ENCODE measurements at places on chromosomes 12 and 14.

GRCh38 chr12:107254258-107254856 is 161.0 kb upstream of the CRY1 start:
- DNase-seq = no peak

DNA sequence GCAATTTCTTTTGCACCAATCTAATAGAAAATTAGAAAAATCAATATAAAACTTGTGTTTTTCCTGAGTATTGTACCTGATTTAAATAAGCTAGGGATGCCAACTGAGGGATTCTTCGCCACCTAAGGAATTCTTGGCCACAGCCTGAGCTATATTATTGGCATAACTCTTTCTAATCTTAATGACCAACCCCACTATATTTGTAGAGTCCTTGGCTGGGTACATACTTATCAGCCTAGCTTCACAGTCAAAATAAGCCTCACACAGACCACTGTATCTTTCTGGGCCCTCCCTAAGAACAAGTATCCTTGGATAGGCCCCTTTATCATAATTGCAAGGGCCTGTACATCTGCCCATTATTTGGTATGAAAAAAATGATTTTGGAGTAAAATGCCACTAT is 247.1 kb downstream of the DUSP6 start:
- DNase-seq = no peak

DNA sequence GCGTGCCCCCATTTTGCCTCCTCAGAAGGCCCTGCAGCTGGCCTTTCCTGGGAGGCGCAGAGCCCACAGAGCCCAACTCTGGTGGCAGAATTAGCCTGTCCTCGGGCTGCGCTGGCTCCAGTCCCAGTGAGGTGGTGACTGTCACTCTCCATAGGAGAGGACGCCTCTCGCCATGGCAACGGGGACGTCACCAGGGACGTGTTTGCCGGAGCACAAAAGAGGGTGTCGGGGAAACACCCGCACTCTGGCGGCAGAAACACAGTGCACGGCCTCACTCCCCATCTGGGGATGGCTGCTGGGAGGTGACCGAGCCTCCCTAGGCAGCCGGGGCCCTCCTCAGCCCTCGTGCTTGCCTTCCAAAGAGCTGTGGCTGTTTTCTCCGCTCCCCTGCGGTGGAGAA is 50.2 kb upstream of the NCOR2 start:
- DNase-seq = no peak

GRCh38 chr14:92464716-92465115 is 48.9 kb upstream of the RIN3 start:
- no peak for DNase-seq

GRCh38 chr14:71891970-71892369 is 40.3 kb upstream of the RGS6 start:
- DNase-seq = no peak

DNA sequence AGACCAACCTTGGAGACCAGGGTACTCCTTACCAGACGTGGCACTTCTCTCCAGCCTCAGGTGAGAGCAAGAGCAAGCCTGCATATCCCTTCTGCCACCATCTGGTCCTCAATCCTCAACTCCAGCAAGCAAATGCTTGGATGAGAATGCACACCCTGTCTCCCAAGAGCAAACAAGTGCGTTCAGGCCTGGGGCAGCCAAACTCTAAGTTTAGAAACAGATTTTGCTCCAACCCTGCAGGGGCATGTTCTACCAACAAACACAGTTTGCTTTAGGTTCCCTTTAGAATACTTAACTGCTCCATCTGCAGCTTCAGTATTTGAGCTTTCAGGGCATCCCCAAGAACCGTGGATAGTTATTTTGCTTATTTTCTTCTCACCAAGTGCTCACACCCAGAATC is 55.9 kb upstream of the FICD start:
- no peak for DNase-seq

DNA sequence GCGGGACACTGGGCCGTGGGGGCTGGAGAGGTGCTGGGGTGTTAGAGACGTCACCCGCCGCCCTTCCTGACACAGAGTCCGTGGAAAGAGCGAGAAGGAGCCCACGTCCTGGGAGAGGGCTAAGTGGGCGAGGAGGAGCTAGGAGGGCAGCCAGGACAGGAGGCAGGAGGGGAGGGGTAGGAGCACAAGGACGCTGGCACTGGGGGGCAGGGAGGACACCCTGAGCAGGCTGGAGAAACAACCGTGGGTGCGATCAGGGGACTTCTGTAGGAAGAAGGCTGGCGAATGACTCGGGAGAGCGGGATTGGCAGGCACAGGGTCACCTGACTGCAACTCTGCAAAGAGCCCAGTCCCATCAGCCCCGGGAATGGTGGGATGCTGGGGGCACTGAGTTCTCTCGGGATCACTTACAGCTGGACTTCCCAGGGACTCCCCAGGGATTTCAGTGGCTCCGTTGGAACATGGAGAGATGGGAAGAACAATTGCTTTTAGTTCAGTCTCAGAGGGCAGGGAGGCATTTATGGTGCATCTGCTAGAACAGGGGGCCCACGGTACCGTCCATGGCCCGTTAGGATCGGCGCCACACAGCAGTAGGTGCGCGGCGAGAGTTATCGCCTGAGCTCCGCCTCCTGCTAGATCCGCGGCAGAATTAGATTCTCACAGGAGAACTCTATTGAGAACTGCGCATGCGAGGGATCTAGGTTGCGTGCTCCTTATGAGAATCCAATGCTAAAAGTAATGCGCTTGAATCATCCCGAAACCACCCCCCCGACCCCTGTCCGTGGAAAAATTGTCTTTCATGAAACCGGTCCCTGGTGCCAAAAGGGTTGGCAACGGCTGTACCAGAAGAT is 24.3 kb downstream of the UBR7 start:
- no peak for DNase-seq

- DNase-seq = no peak
Measured at GRCh38 chr14:81802341-81802740, 268.7 kb upstream of the SEL1L start.

DNA sequence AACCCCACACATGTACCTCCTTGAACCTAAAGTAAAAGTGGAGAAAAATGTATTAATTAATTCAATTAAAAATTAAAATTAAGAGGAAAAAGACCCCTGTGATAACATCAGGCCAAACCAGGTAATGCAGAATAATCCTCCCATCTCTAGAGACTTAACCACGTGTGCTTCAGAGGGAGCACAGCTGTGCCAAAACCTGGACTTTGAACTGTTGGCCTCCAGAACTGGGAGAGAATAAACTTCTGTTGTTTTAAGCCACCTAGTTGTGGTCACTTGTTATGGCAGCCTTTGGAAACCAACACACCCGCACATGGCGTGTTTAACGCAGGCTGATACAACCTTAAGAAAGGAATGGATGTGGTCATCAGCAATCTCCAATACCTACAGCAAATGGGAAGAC is 23.8 kb downstream of the OAS2 start:
- DNase-seq = no peak

GRCh38 chr14:68784978-68785533 is 7.8 kb downstream of the ZFP36L1 start:
- no peak for DNase-seq

DNA sequence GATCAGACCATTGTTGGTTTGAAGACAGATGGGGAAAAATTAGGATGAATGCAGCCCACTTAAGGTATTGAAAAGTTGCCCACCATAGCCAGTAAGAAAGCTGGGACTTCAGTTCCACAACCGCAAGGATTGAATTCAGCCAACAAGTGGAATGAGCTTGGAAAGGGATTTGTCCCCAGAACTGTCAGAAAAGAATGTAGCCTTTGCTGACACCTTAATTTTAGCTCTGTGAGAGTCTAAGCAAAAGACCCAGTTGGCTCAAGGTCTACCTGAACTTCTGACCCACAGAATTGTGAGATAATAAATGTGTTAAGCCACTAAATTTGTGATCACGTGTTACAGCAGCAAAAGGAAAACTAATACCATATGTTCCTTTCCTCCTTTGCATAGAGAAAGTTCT is 29.4 kb downstream of the PPFIA2 start:
- DNase-seq = no peak

GRCh38 chr12:116766285-116766684 is 28.2 kb downstream of the RNFT2 start:
- DNase-seq = no peak

GRCh38 chr12:101925935-101926334 is 48.6 kb downstream of the DRAM1 start:
- DNase-seq = no peak

GRCh38 chr14:39396448-39396847 is 35.8 kb downstream of the FBXO33 start:
- DNase-seq = no peak

GRCh38 chr14:42565556-42565955 is 958.9 kb downstream of the LRFN5 start:
- DNase-seq = no peak

- no peak for DNase-seq
Measured at GRCh38 chr12:66804563-66804974, 125.7 kb upstream of the GRIP1 start.

DNA sequence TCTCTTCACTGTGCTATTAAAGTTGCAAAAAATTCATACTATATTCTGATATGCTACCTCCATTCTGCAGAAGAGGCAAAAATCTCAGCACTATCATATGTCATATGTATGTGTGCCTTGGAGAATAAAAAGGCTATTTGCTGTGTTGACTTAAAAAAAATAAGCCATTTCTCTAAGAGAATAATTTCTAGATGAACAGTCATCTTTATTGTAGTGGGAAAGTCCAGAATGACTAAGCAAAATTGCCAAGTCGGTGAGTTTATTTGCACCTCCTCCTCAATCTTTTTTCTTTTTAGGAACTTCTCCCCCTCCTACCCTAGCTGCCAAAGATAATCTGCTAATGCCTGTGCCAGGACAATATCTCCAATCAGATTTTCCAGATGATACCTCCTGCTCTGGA is 353.8 kb upstream of the FAR2 start:
- DNase-seq = no peak

DNA sequence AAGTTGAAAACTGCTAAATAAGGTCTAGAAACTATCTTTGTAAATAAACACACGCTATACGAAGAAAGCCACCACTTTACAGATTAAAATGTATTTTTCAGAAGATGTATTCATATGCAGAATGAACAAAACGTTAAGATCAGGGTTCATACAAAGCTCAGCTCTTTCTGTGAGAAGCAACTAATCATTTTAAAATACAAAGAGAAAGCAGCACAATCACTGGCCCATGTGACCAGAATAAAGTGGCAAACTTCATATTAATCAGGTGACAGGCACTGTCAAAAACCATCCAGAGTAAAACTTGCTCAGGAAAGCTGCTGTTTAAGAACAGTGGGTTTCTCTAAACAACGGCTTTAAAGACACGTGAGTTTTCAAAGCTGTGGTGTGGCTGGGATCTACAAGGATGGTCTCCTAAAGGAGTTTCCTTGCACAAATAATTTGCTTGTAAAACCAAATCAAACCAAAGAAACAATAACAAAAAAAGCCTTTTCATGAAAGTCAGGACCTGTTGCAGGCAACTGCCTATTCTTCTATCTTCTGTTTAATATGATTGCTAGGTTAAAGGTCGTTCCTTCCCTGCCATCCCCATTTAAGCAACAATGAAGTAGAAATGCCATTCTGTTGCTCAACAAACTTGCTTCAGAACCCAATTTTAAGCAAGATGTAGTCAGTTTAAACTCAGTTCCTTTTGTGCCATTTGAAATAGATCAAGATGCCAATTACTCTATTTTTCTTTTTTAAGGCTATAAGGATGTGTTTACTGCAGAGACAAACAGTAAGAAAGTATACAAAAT is 22.3 kb downstream of the SEL1L start:
- no peak for DNase-seq
